T1000 (cell line): ENCODE measurements at places on chromosomes 5 and 9.

DNA sequence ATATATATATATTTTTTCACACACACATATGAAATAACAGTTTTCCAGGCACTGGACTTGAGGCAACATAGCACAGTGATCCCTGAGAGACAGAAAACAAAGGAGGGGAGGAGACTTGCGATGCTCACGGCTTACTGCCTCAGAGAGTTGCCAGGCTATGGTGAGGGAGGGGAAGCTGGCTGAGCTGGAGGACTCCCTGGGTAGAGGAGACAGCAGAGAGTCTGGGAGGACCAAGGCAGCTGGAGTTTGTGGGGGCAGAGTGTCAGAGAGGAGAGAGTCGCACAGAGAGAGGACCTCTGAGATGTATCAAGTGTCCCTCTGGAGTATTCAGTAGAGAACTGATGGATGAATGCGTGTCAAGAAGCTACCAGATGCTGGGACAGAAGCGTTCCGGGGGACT, 23.1 kb upstream of the QSOX2 start:
- no peak for DNase-seq

GRCh38 chr5:147482706-147483180, 27.1 kb downstream of the DPYSL3 start:
- DNase-seq, result no peak

DNA sequence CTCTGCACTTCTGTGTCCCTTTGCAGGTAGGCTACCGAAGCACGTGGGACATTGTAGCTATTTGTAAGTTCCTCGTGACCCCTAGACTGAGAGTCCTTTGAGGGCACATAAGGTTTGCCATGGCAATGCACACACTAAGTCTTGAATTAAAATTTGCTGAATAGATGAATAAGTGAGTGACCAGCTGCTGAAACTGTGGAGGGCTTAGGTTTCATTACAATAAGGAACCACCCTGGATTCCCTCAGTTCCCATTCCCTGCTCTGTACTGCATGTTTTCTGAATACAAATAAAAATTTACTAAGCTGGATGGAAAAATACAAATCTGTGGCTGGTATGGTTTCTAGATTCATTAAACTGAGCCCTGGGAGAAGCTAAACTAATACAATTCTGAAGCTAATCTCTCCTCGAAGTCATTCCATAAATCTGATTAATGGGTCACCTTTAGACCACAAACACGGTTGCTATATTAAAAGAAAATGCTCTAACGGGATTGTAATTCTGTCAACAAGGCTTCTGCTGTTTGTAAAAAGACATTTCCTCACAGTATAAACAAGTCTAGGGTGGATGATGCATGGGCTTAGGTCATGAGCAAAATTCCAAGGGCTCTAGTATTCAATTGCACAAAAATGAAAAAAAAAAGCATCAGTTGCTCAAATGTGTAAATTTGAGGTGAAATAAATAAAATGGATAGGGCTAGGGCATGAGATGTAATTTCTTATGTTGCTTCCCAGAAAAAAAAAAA, 172.3 kb downstream of the ATP10B start:
- no peak for DNase-seq

DNA sequence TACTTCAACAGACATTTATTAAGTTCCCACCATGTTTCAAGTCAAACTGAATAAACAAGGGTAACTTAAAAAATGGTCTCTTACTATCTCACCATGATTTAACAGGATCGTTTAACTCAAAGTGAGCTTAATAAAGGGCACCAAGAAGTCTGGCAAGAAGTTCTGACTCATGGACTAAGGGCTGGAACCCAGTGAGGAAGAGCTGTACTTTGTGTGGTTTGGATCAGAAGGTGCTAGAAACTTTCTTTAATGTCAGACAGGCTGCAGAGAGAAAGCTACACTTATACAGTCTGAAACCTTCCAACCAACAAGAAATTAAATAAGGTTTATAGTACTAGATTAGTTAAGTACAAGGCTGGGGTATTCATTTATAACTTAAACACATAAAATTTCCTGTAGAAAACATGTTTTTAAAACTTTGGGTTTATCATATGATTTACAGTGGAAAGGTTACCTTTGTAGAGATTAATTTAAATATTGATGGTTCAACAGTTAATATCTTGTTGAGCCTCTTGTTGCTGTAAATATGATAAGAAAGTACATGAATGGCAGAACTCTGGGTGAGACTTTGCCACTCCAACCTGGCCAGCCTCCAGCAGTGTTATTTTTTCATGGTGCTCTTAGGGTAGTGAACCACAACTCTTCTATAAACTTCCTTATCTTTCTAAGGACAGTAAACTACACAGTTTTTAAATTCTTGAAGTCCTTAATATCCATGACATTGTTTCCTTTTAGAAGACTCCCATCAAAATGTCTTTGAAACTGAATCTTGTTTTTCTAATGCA, 162.8 kb downstream of the MAN2A1 start:
- DNase-seq, result no peak

- DNase-seq, result no peak
These were observed 56.2 kb upstream of the PALM2AKAP2 start for GRCh38 chr9:109723781-109724180.

DNA sequence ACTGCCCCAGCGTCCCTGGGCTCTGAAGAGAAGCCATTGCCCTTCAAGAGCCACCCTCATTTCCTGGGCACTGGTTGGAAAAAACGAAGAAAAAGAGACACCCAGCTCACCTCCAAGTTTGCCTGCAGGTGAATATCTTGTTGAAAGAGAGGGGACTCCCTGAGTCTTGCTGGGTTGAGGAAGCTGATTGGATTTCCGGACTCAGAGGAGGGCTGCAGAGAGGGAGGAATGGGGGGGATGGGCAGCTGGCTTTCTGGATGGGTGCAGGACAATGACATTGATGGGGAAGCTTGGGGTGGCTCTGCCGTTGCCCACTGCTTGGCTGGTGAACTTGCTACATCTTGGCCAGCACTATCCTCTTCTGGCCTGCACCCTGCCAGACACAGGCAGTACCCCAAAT, 31.0 kb upstream of the IER5L start:
- no peak for DNase-seq

DNA sequence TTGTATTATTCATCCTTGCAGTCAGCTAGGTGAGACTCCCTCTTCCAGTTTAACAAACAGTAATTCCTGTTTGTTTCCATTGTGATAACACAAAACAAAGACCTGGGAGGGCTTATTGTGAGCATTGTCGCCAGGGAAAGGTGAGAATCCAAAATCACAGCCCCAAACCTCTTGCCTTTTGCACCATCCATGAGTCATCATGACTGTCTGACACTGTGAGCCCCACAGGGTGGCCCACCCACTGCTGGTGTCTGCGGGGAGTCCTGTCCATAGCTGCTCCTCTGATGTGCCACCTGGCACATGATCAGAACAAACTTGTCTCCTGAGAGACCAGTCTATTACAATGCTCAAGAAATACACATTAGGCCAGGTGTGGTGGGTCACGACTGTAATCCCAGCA, 33.7 kb upstream of the S1PR3 start:
- no peak for DNase-seq

GRCh38 chr5:147629196-147629595, 119.3 kb upstream of the DPYSL3 start:
- DNase-seq, result no peak

GRCh38 chr9:77708064-77708815, 60.1 kb upstream of the GNA14 start:
- no peak for DNase-seq

DNA sequence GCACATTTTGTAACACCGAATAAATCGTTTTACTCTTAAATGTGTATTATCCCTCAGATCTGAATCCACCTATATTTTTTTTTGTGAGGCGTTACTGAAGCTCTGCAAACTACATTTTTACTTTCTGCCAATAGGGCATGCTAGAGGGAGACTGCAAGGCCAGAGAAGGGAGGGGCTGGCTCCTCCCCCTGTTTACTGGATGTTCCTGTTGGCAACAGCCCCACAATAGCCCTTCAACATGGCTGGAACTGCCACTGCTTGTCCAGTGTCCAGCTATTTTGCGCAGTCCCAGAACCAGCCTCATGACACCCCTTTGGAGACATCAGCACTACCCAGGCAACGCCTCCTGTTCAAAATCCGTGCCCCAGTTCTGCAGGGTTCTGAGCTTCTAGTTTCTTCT, 85.4 kb upstream of the MIER3 start:
- no peak for DNase-seq

GRCh38 chr9:16901590-16901989, 31.1 kb upstream of the BNC2 start:
- DNase-seq, result no peak

GRCh38 chr5:9500625-9501024, 45.2 kb downstream of the SEMA5A start:
- DNase-seq, result no peak

GRCh38 chr9:97632248-97632984, 752 bp downstream of the TSTD2 start:
- no peak for DNase-seq

GRCh38 chr9:117671468-117671867, 32.7 kb upstream of the TLR4 start:
- no peak for DNase-seq

DNA sequence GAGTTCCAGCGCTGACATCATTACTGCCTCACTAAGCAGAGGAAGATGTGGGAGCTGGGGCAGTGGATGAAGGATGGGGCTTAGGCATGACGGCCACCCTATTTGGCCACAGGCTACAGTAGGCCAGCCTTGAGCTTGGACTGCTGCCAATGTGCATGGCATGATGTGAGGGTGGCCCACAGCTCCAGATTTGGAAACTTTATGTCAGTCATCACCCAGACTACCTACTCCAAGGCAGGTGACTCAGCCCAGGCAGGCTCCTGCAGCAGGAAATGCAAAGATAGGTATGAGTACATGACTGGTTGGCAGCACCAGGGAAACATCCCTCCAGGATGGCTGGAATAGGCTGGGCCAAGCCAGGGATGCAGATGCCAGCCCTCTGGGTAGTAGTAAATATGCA, 303.6 kb downstream of the SPOCK1 start:
- no peak for DNase-seq

DNA sequence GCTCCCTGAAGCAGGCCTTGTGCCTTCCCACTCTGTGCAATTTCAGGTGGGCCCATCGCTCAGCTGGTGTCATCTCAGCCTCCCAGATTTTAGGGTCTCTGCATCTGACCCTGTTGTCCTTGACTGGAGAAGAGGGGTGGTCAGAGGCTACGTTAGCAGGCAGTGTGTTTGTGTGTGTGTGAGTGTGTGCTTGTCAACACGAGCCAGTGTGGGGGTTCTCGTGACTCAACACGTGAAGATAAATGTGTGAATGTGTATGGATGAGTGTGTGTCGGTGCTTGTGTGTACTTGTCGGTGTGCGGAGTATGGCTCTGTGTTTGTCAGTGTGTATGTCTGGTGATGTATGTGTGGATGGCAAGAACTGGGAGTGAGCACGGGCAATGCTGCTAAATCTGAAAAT, 142.6 kb upstream of the KLF4 start:
- no peak for DNase-seq

DNA sequence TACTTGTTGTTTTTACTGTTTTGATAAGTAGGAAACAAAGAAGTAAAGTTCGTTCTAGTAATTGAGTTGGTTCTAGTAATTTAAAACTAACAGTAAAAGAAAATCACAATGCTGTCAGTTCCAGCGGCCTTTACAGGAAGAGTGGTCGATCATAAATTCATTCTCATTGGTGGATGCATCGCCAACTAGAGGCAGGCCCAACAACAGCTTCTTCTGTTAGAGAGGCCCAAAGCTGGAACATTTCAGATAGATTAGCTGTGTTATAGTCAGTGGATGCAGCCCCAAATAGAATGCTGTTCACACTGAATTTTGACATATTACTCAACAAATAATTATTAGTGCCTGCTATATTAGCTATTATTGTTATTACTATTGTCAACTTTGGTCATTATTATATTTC, 80.8 kb downstream of the ARRDC3 start:
- no peak for DNase-seq

GRCh38 chr5:68838157-68838718, 255.6 kb upstream of the SLC30A5 start:
- DNase-seq, result no peak

DNA sequence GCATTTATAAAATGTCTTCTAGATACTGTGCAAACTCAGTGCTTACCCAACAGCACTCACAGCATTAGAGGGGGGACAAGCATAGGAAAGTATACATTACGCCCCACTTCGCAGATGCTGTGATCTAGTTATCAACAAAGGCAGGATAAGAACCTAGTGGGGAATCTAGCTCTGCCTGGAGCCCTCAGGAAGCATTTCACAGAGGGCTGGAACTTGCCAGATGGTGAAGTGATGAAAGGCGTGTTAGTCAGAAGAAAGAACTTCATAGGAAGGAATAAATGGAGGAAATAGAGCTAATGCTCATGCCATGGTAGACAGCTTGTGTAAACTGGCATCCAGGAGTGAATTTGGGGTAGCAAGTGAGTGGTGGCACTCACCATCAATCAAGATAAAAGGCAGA, 25.8 kb downstream of the DIRAS2 start:
- no peak for DNase-seq

- DNase-seq, result no peak
These were observed 34.4 kb upstream of the EGFL7 start for GRCh38 chr9:136628268-136628667.

- DNase-seq, result no peak
These were observed 70.2 kb upstream of the IL6ST start for GRCh38 chr5:56064984-56065383.

GRCh38 chr5:18772475-18772874, 1138.2 kb downstream of the TAF11L14 start:
- no peak for DNase-seq

DNA sequence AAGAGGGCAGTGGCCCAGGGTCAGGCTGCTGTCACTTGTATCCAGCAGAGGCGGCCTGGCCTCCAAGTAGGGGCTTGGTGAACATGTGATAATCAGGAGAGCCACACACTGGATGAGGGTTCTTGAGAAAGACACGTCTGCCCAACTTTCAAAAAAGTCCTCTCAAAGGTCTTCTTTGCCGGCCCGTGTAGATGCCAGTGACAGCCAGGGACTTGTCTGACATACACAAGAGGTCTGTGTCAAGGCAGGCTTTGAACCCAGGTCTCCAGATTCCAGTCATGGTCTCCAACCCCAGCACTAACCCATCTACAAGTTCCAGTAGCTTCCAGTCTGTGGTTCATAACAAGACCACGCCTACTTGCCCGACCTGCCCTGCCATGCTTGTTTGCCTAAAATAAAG, 7.9 kb upstream of the AMBP start:
- no peak for DNase-seq

- no peak for DNase-seq
These were observed 41.5 kb downstream of the SVEP1 start for GRCh38 chr9:110537841-110538646.

- DNase-seq, result no peak
These were observed 31.6 kb downstream of the NSUN2 start for GRCh38 chr5:6601271-6601670.

DNA sequence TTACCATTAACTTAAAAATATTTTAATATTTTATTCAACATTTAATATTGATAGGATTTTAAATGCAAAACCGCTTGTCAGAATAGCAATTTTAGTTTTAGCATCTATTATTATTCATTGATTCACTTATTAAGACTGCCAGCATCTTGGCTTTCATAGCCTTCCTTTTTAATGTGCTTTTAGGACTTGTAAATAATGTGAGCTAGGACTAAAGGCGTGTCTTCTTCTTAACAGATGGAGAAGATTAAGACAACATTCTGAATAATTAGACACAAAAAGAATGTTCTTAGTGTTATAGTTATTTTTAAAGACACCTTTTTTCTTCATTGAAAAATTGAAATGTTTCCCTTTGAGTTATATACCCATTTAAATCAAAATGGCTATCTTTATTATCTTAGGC, 6.9 kb downstream of the IL31RA start:
- DNase-seq, result no peak

GRCh38 chr9:134585746-134586706, 55.6 kb upstream of the COL5A1 start:
- peak; percentile 73 for DNase-seq
